ENCODE measurements at places on chromosomes 5 and 9.
A peak's percentile ranks its signal among the peaks of the same experiment; 100 is the strongest.

- DNase-seq, result no peak
These were observed 651.4 kb upstream of the DMAC1 start for GRCh38 chr9:8450810-8451545.

- no peak for DNase-seq
These were observed 8.9 kb downstream of the RAB24 start for GRCh38 chr5:177294632-177295031.

DNA sequence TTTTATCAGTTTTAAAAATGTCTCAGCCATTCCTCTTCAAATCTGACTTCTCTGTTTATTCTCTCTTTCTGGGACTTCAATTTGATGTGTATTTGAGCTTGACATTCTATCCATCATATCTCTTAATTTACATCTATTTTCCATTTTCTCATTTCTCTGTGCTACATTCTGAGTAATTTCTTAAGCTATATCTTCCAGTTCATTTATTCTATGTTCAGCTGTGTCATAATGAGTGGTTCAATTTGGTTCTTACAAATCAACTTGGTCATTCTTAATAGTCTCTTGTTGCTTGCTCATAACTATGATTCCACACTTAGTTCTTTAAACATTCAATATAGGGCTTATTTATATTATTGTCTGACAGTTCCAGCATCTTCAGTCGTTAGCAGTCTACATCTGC is 16.9 kb downstream of the CKMT2 start:
- DNase-seq, result no peak

- no peak for DNase-seq
These were observed 8.4 kb downstream of the C5orf47 start for GRCh38 chr5:173997331-173997730.

GRCh38 chr9:132698989-132699388 is 28.7 kb downstream of the GTF3C4 start:
- no peak for DNase-seq

GRCh38 chr9:74672237-74672636 is 175.1 kb downstream of the RORB start:
- DNase-seq, result no peak

- no peak for DNase-seq
These were observed 31.8 kb downstream of the ABCA1 start for GRCh38 chr9:104896131-104896530.

GRCh38 chr9:121819428-121820231 is 168.2 kb downstream of the DAB2IP start:
- no peak for DNase-seq

- DNase-seq, result no peak
These were observed 199.3 kb upstream of the CDH6 start for GRCh38 chr5:30994176-30994575.

DNA sequence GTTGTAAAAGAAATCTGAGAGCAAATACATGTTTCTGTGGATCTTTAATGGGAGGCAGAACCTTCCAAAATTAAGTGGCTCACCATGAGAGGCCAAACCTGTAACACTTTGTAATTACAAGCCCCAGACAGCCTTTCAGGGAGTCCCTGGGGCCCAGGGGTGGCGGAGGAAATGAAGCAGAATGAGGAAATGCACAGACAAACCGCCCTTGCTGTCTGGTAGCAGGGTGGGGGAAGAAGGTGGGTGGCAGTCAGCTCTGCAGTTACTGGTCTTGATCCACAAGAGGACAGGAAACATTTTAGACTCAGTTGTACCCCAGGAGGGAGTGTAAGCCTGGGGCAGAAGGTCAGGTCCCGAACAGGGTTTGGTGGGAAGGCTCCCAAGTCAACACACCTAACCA is 6.5 kb downstream of the ARL14EPL start:
- peak; percentile 54 for DNase-seq

GRCh38 chr9:121141306-121141705 is 60.4 kb downstream of the RAB14 start:
- no peak for DNase-seq

DNA sequence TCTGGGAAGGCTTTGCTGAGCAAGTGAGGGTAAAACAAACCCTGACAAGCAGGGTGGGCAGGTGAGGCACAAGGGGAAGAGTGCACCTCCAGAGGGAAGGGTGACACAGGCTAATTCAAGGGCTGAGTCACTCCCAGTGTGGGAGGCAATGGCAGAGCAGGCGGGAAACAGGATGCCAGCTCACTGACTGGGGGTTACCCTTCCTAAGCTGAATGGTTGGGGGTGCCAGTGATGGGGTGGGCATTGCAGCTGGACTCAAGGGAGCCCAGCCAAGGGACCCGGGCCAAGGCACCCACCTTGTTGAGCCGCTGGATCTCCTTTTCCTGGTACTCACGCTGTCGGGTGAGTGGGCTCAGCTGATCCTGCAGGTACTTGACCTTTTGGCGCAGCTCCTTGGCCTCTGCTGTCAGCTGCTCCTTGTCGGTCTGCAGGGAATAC is 18.4 kb downstream of the GPX3 start:
- DNase-seq, result no peak

DNA sequence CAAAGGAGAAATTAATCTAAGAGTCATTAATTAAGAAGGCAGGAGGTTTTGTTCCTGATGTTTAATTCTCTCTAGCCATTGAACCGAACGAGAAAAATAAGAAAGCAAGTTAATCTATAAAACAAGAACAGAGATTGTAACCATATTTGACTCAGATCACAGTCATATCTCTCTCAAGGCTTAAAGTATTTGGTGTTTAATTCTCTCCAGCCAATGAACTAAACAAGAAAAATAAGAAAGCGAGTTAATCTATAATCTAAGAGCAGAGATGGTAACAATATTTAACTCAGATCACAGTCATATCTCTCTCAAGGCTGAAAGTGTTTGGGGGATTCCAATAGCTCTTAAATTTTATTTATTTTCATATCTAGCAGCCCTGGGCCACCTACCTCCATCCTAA is 74.4 kb upstream of the SHISAL2B start:
- DNase-seq, result no peak

DNA sequence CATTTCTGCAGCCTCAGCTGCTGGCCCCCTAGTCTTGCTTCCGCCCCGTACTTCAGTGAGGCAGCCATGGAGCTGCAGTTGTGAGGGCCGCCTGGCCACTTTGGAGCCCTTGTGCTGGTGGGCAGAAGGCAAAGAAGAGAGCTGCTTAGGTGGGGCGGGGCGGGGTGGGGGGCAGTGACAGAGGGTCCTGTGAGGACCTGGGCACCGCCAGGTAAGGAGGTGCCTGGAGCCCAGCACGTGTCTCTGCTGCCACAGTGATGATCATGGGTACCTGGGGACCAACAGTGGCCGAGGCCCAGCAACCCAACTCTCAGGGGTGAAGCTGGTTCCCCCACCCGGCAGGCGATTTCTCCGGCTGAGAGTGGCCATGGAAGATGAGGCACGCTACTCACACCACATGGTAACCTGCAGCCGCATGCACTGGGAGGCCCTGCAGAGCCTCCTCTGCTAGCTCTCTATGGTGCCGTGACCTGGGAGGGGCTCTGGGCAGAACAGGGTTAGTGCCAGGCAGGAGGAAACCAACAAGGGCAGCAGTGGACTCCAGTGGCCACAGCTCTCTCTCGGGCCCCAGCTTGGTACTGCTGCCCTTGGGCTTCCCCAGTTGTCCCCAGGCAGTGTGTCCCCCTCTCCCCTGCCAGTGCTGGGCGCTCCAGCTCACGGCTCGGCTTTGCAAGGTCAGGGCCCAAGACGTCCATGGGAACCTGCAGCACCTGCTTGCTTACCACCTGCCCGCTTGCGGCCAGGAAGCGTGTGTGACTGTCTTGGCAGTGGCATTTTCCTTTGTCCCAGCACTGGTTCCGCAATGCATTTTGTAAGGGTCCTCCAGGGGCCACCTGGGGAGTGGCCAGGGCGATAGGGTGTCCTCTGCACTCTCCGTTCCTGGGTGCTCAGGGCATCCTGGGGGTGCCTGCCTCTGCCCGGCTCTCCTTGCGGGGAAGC is 24.0 kb downstream of the NDUFS6 start:
- no peak for DNase-seq

- DNase-seq, result no peak
These were observed 260.3 kb upstream of the SEMA6A start for GRCh38 chr5:116834796-116835515.

- DNase-seq, result no peak
These were observed 6.5 kb downstream of the DENND1A start for GRCh38 chr9:123923377-123923776.

- no peak for DNase-seq
These were observed 242.3 kb upstream of the NREP start for GRCh38 chr5:111999286-111999685.

DNA sequence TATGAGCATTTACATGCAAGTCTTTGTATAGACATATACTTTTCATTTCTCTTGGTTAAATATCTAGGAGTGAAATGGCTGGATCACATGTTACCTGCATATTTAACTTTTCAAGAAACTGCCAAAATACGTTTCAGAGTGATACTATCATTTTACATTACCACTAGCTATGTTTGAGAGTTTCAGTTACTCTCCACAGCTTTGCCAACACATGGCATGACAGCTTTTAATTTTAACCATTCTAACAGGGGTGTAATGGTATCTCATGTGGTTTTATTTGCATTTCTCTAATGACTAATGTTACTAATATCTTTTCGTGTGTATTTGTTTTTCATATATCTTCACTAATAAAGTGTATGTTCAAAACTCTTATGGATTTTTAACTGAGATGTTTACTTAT is 99.8 kb downstream of the DTWD2 start:
- DNase-seq, result no peak

DNA sequence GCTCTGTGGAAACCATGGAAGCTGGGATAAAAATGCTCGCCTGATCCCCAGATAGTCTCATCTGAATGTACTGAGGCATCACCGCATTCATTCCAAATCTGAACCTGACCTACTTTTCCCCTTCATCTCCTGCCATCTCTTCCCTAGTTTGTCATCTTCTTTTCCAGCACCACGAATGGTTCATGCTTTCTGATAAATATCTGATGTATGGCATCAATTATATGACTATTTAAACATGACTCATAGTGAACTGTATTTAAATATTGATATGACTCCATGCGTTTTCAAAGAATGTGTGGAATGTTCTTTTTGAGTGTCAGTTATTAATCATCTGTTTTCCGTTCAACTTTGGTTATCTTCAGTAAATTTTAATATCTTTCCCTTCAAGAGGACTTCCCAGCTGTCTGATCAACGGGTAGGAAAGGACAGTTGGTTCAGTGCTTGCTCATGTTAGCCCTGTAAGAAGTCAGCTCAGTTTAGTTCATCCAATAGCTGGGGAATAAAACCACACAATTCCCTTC is 21.1 kb downstream of the BASP1 start:
- no peak for DNase-seq

GRCh38 chr5:16531063-16531648 is 65.6 kb upstream of the ZNF622 start:
- no peak for DNase-seq

DNA sequence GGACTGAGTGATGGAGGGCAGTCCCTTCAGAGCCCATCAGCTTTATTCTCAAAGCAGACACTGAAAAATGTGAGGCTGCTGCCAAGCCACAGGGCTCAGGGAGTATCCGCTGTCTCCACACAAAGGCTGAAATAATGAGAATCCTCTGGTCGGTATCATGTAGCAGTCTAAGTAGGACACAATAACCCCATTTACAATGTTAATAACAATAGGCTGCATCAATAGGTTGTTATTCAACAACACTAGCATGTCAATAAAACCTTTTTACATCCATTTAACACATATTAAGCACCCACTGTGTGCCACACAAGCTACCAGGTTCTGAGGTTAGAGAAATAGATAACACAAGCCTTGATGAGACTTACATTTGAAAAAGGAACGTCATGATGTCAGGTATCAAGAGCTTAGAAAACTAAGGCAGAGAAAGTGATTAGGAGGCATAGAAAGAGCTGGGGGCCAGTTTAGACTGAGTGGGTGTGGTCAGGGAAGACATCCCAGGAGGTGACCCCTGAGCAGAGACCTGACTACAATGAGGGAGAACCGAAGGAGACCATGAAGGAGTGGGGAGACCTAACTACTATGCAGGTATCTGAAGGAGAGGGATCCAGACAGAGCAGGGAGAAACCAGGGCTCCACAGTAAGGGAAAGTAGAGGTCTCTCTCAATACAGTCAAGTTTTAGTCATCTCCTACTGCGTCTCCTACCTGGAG is 140.1 kb upstream of the GRIA1 start:
- no peak for DNase-seq

DNA sequence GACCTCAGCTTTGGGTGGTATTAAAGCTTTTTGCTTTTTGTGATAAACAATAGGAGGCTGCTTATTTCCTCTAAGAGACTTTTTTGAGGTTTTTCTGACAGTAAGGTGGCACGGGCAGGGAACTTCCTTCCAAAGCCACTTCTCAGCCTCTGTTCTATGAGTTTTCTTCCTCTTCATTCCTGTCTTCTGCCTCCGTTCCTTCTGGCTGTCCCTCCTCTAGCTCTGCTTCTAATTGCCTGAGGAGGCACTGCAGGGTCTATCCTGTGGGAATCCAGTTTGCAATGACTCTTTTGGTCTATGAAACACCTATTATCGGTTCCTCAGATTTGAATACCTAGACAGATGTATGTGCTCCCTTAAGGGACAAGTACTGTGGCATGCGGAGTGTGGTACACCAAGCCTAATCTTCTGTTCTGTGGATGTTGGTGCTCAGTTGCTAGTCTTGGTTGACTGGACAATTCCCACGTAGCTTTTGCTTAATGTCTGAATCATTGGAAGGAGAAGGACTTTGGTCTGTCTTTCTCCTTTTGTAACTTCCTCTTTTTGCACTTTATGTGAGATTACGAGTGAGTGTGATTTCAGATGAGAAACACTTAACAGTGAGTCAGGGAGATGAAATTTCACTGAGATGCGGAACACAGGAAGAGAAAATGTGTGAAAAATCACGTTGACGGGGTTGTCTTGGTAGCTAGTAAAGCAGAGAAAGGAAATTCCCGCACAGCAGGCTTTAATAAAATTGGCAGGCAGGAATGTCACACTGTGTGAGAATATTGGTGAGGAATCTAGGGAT is 305.2 kb downstream of the EFNA5 start:
- peak; percentile 35 for DNase-seq

GRCh38 chr5:166991601-166992000 is 1299.8 kb upstream of the WWC1 start:
- no peak for DNase-seq

DNA sequence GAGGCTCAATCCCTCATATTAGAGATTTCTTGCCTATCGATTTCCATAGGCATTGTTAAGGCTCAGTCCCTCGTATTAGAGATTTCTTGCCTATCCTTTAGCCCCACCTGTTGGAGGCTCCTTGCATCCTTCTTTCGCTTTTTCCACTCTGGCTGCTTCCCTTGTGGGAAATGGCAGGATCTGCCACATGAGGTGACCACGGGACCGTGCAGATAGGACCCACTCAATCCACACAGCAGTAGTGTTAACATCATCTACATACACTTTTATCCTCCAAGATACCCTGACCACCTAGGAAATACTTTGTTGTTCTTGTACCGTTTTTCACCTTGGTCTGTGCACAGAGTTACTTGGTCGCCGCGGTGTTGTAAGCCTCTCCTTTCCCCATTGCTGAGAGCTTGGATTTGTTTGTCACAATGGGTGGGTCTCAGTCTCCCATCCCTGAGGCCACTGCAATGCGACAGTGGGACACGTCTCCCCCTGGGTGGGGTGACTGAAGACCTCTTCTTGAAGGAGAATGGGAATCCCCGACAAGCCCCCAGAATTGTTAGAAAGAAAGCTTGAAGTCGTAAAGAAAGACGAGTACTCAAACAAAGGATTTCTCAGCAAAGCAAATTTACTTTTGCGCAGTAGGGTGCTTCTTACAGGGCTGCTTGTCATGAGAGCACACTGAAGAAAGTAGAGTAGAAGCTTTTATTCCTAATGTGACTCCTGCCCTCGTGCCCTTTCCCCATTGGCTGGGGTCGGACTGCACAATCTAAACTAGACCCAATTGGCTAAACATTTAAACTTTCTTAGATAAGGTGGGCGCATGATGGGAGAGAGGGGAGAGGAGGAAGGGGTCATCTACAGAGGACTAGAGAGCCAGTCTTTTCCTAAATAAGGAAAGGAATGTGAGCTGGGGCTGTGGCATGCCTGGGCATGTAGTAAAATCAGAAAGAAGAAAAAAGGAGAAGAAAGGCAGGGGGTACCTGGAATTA is 19.8 kb downstream of the IFT74 start:
- no peak for DNase-seq
